ENCODE measurements at places on chromosomes 11 and 22. TPM values are rescaled to one million over a fixed set of nuclear protein-coding genes. Genes with fewer than 3 reads are reported as not detected.

OR8G5 gene
- not detected for total RNA-seq

MN1 gene
- 6.1 TPM for total RNA-seq

GSTT2B gene
- 0.79 TPM for total RNA-seq

SERHL2 gene
- total RNA-seq: 4.7 TPM

CD248 gene
- total RNA-seq: 21.9 TPM

PIH1D2 gene
- total RNA-seq: 1.3 TPM

NFRKB gene
- total RNA-seq: 11.8 TPM

PLEKHA7 gene
- 0.31 TPM for total RNA-seq

BTBD18 gene
- not detected for total RNA-seq

CDC42EP2 gene
- 7.3 TPM for total RNA-seq

HMBS gene
- 5.8 TPM for total RNA-seq
